ENCODE measurements at places on chromosomes 16 and 17.

DNA sequence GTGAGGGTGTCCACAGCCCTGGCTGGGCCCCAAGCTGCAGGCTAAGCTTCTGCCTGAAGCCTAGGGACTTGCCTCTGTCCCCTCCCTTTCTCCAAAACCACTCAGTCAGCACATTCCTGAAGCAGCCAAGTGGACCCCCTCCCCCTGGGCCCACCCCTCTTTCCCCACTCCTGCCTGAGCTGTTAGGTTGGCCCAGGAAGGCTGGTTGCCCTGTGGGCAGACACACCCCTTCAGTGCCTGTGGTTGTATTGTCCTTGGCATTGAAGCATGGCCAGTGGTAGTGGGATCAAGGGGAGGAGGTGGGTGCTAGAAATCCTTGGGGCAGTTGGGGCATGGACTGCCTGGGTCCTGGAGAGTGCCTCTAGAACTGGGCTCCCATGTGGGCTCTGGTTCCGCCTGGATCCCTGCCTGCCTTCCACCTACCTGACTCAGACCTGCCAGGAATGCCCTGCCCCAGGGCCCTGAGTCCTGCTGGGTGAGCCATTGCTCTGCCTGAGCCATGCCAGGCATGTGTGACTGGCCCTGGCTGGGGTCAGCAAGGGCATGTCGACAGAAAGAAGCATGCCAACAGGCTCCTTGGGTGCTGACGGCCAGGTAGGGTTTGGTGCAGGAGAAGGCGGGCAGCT, 2.1 kb downstream of the TRAF4 start:
- DNase-seq = no peak

DNA sequence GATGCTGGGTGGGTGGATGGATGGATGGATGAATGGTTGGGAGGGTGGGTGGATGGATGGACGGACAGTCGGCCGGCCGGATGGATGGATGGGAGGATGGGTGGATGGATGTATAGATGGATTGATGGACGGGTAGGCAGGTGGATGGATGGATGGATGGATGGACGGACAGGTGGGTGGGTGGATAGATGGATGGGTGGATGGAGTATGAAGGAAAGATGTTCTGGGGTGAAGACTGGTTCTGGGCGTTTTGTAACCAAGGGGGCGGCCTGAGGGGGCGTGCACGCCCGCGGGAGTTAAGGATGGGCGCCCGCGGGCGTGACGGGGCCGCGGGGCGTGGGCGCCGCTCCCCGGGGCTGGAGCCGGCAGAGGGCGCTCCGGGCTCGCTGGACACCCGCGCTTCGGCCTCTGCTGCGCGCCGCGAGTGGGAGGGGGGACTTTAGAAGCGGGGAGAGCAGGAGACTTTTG, at the start of gene NECAB2:
TSS of gene NECAB2 (plus strand) at position 407 of the 468 bp plus-strand sequence. CDS start 405 bp downstream, outside the sequence.
- DNase-seq = no peak

GRCh38 chr16:29975811-29976511, 2.3 kb downstream of the TAOK2 start:
- DNase-seq = no peak

GRCh38 chr16:54632322-54633220, 298.1 kb upstream of the IRX5 start:
- no peak for DNase-seq

GRCh38 chr17:82710499-82711232, 5.8 kb upstream of the FN3KRP start:
- DNase-seq = no peak

DNA sequence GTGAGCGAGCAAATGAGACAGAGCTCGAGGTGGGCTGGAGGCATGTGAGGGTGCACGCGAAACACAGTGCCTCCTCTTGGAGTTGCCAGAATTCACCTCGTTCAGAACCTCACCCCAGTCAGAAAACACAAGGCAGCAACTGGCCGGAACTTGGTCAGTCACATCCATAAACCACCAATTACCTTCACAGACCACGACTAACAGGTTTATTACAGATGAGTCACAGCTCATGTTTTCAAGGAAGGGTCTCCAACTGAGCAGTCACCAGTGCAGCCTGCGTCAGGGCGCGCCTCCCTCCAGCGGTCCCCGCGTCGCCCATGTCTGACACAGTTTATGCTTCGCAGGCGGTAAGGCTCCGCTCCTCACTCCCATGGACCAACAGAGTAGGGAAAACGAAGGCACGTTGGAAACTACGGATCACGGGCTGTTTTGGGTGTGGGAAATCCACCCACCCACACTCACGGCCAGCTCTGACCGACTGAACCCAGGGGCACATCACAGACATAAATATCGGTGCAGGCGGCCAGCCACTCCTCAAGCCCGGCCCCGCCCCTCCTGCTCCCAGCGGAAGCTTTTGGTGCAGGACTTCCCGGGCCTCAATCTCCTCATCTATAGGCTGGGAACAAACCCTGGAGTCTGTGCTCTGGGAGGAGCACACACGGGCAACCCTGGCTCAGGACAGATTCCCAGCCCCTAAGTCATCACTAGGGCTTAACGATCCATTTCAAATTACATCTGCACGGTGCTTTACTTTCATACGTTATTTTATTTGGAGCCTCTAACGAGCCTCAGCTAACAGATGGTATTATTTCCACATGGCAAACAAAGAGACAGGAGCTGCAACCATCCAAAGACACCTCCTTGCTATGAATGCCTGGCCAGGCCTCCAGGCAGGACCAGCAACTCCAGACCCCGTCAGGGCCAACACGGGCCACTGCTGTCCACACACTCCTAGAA, 126.3 kb downstream of the ZNF778 start:
- no peak for DNase-seq

- no peak for DNase-seq
These were observed 70.8 kb downstream of the ABR start for GRCh38 chr17:1108765-1109605.

- DNase-seq = no peak
These were observed 126.4 kb upstream of the ANKFN1 start for GRCh38 chr17:56026915-56027314.

- DNase-seq = no peak
These were observed 14.4 kb downstream of the CBFA2T3 start for GRCh38 chr16:88962478-88963152.

DNA sequence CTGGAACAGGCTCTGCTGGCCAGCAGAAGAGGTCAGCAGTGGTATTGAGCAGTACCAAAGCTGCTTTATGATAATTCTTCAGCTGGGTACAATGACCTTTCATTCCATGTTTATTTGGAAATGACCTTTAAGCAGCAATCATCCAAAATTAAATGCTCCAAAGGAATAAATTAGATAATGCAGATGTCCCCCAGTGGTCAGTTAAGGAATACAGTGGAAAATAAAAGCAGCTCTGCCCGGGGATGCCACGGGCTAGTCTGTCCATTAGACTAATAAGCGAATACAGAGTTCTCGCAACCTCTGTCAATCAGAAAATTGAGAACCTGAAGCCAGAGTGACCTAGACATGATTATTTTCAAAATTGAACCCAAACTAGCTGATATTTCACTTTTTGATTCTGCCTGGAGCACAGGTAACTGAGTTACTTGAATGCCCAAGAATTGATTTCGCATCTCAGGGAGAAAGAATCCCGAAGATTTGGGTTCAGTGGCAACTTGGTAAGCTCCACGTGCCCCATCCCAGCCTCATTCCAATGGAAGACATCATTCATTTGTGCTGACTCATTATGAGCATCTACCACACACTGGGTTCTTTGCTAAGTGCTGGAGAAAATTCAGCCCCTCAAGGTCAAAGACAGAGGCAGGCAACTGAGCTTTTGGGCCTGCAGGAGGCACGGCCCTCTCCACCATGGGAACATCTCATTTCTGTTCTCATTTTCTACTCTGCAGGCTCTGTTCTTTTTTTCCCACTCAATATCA, 34.4 kb upstream of the SLC39A11 start:
- no peak for DNase-seq

GRCh38 chr16:82832821-82833220, 206.1 kb downstream of the CDH13 start:
- no peak for DNase-seq

GRCh38 chr17:3582915-3583314, 25.3 kb upstream of the TRPV3 start:
- DNase-seq = no peak

- no peak for DNase-seq
These were observed 2230.4 kb downstream of the TP53TG3F start for GRCh38 chr16:35689764-35690163.

DNA sequence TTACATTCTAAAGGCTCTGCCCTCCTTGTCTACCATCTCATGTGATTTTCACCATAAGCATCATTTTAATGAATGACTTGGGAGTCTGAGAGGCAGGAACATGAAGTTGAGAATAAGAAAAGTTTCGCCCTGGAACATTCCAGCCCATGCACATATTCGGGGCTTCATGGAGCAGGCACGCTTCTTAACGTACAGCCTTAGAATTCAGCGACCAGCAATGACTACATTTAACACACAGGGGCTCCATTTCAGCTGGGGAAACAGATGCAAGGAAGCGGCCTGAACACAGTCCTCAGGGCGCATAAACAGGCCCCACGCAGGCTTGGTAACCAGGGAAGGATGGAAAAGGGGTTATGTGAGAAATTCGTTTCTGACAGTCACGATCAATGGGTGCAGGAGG, 357.4 kb downstream of the SLC39A11 start:
- DNase-seq = no peak

DNA sequence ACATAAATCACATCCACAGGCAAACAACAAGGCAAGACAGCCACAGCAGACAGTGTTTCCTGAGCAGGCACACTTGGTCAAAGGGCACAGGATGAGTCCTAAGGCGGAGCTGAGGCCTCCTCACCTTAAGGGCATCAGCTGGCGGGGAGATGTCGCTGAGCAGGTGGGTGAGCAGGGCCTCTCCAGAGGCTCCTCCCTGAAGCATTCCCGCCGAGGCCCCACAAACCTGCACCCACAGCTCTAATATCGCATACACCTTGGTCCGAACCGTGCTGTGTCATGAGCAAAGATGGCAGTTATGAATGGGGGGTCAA, 29.3 kb downstream of the PELP1 start:
- no peak for DNase-seq

GRCh38 chr17:28906276-28906675, 3.4 kb upstream of the DHRS13 start:
- no peak for DNase-seq

GRCh38 chr16:84692451-84693214, 7.2 kb upstream of the USP10 start:
- no peak for DNase-seq

DNA sequence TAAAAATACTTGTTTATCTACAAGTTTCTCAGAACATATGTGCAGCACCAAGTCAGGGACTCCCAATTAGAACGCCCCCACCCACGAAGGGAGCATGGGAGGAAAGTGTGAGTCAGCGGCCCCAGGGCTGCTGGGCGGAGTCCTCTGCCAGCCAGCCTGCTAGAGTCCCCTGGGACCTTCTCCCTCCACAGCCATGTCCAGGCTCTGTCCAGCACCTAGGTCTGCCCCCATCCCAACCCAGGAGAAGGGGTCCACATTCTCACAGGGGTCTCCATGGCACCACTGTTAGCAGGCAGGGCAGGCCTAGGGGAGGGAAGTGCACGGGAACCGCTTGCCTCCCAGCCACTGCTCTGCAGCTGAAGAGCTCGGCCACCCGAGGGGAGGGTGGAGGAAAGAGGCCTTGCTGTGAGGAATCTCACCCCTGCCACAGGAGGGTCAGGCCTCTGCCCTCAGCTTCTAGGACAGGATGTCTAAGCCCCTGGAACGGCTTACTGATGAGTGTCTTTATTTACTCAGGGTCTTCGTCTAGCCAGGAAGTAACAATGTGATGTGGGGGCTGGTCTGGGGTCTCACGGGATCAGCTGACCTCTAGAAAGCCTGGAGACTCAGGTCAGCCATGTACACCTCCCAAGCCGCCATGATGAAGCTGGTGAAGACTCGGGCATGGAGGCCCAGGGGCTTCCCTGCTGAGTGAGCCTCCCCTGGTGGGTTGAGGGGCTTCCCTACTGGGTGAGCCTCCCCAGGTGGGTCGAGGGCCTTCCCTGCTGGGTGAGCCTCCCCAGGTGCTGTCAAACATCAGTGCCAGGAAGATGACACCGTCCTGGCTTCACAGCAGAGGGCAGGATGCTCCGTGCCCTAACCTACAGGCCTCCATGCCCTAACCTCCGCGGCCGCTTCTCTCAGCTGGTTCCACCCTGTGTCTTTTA, 190.3 kb downstream of the RBFOX3 start:
- DNase-seq = no peak

- DNase-seq = no peak
These were observed 1.3 kb downstream of the CDR2 start for GRCh38 chr16:22372882-22373661.

DNA sequence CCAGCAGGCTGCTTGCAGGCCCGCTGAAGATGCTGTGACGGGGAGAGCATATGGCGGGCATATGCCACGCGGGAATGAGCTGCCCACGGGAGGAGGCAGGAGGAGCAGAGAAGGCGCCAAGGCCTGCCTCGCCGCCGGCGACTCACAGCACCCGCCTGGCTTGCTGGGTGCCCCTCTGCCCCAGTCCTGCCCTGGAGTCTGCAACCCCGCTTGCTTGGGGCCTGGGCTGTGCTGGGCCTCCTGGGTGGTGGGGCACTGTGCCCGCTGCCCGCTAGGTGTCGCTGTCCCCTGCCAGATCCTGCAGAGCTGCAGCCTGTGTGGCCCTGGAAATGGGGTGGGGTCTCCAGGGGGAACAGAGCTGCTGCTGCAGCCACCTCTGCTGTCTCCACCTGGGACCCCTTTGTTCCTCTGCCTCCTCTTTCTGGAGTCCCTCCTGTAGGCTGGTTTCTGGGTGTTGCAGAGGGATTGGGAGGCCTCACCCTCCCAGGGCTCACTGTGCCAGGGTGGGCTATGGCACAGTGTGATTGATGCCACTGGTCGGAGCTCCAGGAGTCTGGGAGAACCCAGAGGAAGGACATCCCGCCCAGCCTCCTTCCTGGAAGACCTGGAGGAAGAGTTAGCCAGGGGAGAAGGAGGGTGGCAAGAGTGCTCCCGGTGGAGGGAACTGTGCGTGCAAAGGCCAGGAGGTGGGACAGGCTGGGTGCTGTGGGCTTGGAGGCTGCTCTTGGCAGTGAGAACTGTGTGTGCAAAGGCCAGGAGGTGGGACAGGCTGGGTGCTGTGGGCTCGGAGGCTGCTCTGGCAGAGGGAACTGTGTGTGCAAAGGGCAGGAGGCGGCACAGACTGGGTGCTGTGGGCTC, 141.0 kb upstream of the CIBAR2 start:
- peak; percentile 40 for DNase-seq

DNA sequence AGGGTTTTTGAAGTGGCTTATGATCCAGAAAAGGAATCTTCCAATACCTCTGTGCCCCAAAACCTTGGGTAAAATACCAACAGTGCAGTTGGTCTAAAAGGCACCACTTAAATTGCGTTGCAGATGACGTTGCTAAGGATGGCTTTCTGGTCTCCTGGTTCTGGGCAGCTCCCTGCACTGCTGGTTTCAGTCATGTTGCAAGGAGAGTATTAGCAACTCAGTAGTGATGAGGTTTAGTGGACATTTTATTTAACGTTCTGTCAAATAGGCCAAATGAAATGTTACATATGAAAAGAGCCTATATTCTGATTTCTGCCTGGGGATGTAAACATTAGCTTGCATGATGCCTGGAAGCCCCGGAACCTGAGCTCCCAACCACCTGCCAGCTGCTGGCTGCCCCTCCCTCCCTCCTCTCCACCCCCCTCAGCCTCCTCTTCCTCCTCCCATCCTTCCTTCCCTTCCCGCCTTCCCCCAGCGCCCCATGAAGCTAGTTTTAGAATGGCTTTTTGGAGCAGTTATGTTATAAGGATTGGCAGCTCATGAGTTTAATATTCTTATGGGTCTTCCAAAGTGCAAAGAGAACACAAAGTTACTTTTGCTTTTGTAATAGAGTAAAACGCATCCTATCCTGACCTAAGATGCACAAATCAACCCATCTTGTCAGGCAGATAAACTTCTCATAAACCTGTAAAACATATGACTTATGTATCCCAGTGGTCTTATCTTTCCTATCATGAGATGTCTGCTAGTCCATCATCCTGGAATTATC, 20.7 kb downstream of the CD7 start:
- DNase-seq = no peak

All from activated CD8-positive, alpha-beta memory T cell treated with anti-CD3 and anti-CD28 coated beads for 48 hours (primary cell).